ENCODE measurements at places on chromosomes 13 and 19.

DNA sequence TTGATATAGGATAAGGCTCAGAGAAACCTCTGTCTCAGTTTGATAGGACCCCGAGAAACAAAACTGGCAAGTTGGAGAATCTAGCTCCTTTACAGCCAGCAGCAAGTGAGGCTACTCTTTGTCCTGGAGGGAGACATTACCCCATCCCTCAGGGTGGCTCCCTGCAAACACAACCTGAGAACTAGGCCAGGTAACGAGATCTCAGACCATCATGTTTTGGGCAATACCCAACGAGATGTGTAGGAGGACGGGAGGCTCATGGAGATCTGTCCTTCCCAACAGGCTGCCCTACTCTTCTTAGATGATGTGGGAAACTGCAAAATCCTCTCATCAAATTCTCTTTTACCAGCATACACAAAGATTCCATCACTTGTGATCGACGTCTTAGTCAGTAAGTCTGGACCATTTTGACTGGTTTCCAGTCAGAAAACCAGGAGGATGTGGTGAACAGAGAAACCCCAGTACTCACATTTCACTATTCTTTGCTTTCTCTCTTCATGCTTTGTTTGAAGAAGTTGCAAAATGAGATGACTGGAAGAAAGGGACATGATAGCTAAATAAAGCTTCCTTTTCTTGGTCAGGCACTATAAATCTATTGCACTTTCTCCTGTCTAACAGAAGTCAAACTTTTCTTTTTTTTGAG, 6.0 kb upstream of the CTU1 start:
- no peak for DNase-seq

DNA sequence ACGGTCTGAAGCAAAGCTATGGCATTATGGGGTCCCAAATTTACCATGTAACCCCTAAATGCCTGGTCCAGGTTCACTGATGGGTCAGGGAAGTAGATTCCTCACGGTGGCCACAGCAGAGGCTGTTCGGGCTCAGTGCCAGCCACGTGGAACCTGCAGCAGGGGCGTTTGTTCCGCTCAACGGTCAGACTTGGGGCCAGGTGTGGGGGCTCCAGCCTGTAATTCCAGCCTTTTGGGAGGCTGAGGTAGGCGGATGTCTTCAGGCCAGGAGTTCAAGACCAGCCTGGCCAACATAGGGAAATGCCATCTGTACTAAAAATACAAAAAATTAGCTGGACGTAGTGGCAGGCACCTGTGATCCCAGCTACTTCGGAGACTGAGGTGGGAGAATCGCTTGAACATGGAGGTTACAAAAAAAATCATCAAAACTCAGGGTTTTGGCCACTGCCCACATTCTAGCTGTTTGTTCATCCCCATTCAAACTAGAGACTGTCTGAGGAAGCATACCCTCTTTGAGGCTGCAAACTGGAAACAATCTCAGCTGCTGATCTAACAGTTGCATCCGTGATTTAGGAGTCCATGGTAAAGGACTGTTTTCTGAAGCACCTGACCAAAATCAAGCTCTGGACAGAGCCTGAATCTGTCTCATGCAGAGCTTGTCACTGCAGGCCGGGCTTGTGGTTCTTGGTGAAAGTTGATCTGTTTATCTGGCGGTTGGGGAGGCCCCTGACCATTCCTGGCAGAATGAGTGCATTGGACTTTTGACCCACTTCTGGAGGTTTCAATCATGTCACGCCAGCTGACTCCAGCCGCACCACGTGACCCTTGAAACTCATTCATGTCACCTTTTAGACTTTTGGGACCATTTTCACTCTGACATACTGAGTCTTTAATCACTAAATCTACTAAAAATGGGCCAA, 30.2 kb upstream of the ZNF331 start:
- no peak for DNase-seq

DNA sequence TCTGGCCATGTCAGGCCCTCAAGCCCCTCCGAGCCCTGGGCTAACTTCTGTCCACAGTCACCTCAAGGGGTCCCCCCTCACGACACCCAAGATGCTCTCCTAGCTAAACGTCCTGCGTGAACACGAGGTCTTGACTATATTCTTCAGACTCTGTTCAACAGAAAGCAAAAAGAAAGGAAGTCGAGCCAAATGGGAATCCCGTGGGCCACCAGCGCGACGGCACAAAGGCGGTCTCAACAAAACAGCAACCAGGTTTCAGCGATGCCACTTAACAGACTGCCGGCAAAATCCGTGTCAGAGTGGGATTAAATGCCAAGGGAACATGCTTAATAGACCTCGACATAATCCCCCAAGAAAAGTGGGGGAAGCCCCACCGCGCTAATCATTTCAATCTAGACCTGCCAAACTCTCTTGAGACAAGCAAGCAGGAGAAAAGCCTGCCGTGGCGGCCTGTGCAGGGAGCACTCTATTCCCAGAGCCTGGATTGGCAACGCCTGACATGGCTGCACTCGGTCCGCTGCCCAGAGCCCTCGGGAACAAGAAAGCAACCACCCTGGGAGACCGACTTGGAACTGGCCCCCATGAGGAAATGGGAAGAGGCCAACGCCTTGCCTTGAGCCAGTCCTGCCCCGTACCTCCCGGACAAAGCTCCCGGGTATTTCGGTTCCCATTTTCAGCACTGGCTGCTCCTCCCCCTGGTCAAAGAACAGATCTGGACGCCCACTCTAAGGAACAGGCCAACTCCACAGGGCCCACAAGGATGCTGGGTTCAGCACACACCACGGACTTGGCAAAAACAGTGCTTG, 16.0 kb downstream of the ZC3H4 start:
- DNase-seq: no peak

DNA sequence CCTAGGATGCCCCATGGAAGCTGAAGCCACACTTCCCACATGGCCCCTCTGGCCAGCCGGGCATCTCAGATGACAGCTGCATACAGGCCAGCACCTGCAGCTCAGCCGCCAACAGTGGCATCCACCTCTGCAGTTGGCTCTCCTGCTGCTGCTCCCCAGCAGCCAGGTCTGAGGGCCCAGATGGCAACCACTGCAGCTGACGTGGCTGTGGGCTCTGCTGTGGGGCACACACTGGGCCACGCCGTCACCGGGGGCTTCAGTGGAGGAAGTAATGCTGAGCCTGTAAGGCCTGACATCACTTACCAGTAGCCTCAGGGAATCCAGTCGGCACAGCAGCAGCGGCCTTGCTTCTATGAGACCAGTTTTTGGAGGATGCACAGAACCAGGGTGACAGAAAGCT, 45.3 kb upstream of the LSM14A start:
- no peak for DNase-seq

- no peak for DNase-seq
These were observed 63.8 kb downstream of the ING1 start for GRCh38 chr13:110777251-110777820.

GRCh38 chr19:2429917-2430535, 2.6 kb upstream of the TIMM13 start:
- no peak for DNase-seq

DNA sequence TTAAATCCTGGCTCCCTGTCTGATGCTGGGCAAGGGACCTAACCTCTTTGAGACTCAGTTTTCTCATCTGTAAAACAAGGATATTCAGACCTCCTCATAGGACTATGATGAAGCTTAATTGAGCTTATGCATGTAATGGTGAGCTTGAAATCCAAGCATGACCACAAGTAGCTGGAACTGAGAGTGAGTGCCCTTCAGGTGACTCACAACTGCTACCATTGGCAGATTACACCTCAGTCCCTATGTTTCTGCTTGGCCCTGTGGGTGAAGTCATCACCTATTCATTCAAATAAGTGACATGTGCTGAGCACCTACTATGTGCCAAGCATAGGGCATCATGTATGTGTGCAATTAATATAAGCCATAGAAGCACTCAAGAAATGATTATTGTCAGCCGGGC, 25.7 kb downstream of the NOVA2 start:
- no peak for DNase-seq

DNA sequence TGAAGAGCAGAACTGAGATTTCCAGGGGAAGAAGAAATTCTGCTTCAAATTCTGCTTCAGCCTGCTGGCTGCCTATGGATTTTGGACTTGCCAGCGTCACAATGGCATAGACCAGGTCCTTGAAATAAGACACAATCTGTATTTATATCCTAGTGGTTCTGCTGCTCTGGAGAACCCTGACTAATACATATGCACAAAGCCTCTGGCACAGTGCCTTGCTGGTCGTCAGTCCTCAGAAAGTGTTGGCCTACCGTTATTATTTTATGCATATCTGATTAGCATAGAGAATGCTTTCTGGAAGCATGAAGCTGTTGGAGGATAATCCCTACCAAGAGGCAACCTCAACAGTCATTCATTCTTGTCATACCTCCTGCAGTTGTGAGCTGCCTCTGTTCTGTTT, 213.7 kb downstream of the B3GLCT start:
- no peak for DNase-seq

GRCh38 chr19:10653482-10653731, 739 bp upstream of the ILF3 start:
- DNase-seq: no peak

DNA sequence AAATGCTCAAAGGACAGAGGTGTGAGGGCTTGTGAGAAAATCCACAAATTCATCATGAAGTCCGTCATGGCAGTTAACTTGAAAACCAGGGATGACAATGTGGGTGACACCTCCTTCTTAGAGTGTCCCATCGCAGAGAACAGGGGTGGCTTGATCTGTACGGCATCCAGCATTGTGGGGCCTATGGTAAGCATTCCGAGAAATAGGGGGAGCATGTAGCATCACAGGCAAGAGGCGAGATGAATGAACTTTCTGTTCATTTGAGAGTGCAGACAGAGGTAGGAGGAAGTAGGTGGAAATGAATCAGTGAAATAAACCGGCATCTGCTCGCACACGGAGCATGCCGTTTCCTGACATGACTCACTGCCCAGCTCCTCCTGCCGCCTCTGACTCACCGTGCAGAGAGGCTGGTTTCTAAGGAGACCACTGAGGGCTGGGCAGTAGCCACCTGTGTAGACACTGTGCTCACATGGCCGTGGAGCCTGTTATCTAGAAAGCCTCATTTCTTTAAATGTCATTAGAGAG, 339.0 kb downstream of the RFC3 start:
- DNase-seq: no peak

GRCh38 chr13:39577838-39578491, 25.0 kb downstream of the LHFPL6 start:
- no peak for DNase-seq
